ENCODE measurements at places on chromosomes 2 and 18.

GRCh38 chr2:189037518-189037917 lies 63.3 kb downstream of the COL3A1 start:
- DNase-seq, result no peak

GRCh38 chr2:68274022-68274421 lies 21.7 kb upstream of the PPP3R1 start:
- DNase-seq, result no peak

DNA sequence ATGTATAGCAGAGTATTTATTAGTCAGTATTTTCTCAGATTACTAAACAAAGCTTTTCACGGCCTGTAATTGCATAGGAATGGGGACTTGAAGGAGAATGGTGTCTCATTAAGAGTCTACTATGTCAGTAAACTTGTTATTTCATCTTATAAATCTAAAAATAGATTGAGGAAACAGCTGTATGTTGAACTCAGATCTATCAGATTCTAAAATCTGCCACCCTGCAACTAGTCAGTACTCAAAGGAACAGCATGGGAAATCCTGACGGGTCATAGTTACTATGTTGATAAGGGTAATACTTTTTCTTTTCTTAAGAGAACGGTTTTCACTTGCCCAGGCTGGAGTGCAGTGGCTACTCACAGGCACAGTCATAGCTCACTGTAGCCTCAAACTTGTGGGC lies 70.2 kb upstream of the EMILIN2 start:
- peak; percentile 28 for DNase-seq

DNA sequence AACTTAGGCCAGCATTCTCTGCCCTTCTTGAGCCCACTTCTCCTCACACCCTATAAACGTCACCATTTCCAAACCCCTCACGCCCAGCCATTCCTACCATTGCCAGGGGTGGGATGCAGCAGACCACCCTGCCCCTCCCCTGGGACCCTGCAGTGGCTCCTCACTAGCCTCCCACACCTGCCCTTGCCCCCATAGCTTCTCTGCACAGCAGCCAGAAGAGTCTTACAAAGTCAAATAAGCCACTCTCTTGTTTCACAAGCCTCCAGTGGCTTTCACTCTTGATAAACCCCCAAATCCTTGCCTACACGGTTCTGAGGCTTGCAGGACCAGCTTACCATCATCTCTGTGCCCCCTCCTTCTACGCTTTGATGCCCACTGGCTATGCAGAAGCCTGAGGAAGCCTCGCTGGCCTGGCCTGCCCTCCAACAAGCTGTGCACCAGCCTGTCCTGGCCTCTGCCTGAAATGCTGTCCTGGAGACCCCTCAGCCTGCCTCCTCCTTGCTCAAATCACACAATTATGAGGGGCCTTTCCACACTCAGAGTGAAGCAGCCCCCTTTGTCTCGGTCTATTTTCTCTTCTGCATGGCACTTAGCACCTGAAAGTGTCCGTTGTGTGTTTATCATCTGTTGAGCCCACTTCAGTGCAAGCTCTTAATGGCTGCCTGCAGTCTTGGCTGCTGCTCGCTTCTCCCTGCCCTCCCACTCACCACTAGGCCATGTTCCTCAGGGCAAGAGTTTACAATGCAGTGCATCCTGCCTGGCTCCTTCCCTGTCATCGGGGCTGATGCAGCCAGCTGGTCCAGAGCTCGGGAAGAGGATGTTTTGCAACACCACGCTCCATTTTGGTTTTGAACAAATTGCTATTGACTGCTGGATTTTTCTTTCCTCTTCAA lies 82.6 kb upstream of the RGPD5 start:
- no peak for DNase-seq

- DNase-seq, result no peak
Observed at GRCh38 chr2:96839293-96839874, 4.4 kb downstream of the ANKRD23 start.

- DNase-seq, result no peak
Observed at GRCh38 chr2:169237286-169237685, 125.0 kb downstream of the LRP2 start.

DNA sequence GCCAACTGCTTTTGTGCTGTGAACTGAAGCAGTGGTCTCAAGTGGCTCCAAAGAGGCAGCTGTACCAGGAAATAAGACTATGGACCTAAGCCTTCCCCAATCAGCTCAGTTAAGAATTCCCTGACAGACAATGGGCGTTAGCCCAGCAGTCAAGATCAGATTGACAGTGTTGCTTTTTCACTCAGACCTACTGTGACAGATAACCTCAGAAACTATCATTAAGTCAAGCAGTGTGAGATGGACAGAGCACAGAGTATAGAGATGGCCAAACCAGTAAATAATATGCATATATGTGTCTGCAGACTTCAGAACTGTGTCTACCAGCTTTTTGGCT lies 215.3 kb downstream of the ZFP36L2 start:
- no peak for DNase-seq

GRCh38 chr18:32911660-32912284 lies 138.9 kb upstream of the KLHL14 start:
- DNase-seq, result no peak

DNA sequence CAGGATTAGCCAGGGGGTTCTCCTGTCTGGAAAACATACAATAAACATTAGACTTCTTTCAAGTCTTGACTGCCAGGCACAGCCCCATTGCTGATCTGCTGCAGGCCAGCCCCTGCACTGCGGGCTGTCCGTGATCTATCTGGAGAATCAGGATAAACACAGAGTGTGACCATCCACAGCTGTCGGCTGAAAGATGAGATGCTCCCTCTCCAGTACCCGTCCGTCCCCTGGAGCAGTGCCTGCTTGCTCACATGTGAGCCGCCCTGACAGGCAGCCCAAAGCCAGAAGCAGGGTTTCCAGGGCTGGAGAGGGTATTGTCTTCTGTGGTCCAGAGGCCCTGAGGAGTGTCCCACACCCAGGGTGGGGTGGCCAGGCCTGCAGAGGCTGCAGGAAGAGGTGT lies 46.1 kb upstream of the FOSL2 start:
- DNase-seq, result no peak

DNA sequence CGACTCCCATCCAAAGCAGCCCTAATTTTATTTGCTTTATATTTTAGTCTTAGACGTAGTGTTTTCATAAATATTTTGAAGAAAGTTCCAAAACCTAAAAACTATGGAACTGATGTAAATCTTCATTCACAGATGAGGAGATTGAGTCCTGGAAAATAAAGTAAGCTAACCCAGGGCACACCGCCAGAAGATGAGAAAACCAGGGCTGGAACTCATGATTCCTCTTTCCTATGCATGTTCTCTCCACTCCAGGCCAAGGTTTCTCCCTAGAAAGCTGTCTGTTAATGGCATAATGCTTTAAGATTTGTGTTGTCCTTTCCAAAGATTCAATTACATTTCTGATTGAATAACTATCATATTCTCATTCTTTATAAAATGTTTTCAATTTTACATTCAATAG lies 78.4 kb upstream of the ZC3H15 start:
- no peak for DNase-seq

DNA sequence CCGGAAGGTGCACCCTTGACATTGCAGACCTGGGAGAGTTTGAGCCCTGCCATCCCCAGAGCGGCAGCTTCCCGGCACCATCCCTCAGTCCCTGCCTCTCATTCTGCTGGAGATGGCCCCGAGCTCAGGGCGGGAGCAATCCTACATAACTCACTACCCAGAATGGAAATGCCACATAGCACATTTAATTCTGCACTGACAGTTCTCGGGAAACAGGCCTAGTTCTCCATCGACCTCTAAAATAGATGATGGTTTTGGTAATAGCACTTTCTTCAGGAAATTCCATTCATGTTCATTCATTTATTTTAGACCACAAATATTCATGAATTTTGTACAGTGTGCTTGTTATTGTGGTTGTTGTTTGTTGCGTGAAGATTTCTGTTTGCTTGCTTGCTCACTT lies 92.9 kb upstream of the SLC14A2 start:
- DNase-seq, result no peak

GRCh38 chr2:96142217-96143113 lies 2.8 kb downstream of the DUSP2 start:
- DNase-seq, result no peak

DNA sequence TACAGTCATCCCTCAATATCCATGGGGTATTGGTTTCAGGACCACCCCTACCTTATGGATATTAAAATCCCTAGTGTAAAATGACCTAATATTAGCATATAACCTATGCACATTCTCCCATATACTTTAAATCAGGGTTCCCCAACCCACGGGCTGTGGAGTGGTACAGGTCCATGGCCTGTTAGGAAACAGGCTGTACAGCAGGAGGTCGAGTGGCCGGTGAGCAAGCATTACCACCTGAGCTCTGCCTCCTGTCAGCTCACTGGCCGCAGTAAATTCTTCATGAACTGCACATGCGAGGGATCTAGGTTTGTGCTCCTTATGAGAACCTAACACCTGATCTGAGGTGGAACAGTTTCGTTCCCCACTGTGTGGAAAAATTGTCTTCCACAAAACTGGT lies 73.8 kb downstream of the RIF1 start:
- DNase-seq, result no peak

- DNase-seq, result no peak
Observed at GRCh38 chr2:208477741-208478140, 71.1 kb downstream of the PTH2R start.

GRCh38 chr2:63822478-63822877 lies 19.2 kb upstream of the UGP2 start:
- DNase-seq, result no peak

DNA sequence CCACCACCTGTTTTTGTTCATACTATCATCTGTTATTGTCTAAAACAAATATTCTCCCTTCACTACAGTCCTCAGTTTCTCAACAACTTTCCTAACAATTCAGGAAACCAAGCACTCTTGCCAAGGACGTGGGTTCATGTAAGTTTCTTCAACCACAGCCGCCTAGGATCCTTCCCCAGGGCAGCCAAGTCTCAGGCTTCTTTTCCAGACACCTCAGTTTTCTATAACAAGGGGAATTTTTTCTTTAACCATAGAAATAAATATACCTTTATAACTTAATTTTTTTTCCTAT lies 39.4 kb upstream of the AGPS start:
- no peak for DNase-seq

GRCh38 chr18:44592639-44593038 lies 88.0 kb upstream of the SETBP1 start:
- DNase-seq, result no peak

DNA sequence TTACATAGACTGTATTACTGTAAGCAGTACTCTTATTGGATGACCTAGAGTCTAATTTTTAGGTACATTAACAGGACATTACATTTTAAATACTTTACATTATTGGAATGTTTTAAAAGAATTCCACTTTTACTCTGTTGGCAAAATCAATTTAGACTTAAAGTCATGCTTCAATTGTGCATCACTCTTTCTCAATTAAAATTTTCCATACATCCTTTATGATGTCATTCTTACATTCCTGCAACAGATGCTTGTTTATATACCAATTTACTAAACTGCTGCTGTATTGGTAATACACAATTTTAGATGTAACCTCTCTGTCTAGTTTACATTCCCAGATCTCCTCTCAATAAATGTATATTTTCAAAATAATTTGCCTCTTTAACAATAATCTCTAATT lies 440.1 kb downstream of the ZEB2 start:
- DNase-seq, result no peak

- DNase-seq, result no peak
Observed at GRCh38 chr2:190911813-190912212, 31.2 kb downstream of the GLS start.

GRCh38 chr2:158213773-158214172 lies 112.1 kb downstream of the UPP2 start:
- no peak for DNase-seq

GRCh38 chr2:12314127-12314760 lies 402.5 kb upstream of the TRIB2 start:
- no peak for DNase-seq

GRCh38 chr18:14928396-14928795 lies 180.4 kb downstream of the ANKRD30B start:
- no peak for DNase-seq

- DNase-seq, result no peak
Observed at GRCh38 chr2:126413079-126413478, 242.9 kb upstream of the GYPC start.

GRCh38 chr2:10517351-10518043 lies 69.4 kb upstream of the ODC1 start:
- no peak for DNase-seq

DNA sequence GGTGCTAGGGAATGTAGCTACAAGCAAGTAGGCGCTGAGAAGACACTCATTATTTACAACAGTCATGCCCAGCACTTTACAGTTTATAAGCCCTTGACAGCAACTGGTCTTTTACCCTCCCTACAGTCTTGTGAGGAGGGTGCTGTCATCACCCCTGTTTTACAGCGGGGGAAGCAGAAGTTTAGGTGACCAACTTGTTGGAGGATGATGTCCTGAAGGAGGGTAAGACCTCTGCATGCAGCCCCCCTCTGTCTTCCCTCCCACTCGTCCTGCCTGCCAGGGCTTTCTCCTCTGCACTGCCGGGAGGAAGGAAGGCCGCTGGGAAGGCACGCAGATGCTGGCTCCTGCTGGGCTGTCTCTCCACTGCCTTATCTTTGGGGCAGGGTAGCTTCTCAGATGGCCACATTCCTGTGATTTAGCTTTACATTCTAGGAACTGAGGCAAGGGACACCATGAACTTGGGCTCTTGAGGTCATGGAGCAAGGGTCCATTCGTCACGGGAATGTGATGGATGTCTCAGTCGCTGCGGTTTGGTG lies 972 bp downstream of the IL1R1 start:
- no peak for DNase-seq

- DNase-seq, result no peak
Observed at GRCh38 chr2:16227811-16228462, 287.6 kb downstream of the MYCN start.

DNA sequence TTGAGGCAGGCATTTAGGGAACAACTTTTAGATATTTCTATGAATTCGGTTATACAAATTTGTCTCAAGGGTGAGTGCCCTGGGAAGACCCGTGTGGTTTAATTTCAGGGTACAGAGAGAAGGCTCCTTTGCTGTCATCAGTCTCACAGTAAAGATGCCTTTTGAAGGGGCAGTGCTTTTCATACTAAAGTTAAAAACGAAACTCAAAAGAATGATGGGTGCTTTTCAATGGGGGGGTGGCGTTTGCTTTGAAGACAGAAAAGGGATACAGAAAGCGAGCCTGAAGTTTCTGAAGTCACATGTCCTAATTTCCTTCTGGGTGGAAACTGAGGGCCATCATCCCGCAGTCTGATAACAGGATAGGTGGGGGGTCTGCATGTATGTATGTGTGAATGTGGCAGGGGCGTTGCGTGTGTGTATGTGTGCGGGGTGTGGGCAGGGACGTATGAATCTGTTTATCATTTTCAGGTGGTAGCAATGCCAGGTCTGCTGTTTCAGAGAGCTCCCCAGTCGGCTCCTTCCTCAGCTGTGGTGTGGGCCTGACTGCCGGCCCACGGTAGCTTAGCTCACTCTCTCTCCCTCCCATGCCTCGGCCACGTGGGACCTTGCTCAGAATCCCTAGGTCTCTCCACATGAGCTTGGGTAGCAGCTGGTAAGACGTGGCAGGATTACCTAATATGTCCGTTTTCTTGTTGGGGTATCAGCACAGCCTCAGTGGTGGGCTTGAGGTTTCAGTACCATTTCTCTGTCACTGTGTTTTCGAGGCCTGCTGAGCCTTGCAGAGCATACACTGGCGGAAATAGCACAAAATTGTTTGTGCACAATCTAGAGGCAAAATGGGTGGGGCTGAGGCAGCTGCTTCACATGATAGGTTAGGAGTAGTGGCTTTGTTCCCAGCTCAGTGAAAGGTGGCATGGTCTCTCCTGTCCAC lies 32.7 kb downstream of the ARHGAP25 start:
- no peak for DNase-seq

GRCh38 chr2:41204315-41204714 lies 752.4 kb upstream of the SLC8A1 start:
- no peak for DNase-seq
